ENCODE measurements at places on chromosomes 6 and 20.

GRCh38 chr6:170232186-170233002 is 58.5 kb downstream of the DLL1 start:
- DNase-seq: no peak

DNA sequence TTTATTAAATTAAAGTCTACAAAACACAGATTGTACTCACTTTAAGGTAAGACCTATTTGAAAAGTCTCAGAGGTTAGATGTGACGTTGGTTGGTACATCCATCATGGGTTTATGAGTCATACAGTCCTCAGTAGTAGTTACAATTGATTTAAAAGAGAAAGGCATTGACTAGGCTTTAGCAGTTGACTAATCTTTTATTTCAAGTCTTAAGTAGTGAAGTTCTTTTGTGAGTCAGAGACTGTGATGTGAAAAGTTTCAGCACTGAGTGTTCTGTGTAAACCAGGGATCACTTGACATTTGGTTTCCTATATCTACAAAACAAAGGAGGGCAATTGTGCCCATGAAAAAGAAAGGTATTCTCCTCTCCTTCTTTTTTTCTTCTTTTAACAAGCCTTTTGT is 221.3 kb downstream of the GRIK2 start:
- DNase-seq: no peak

DNA sequence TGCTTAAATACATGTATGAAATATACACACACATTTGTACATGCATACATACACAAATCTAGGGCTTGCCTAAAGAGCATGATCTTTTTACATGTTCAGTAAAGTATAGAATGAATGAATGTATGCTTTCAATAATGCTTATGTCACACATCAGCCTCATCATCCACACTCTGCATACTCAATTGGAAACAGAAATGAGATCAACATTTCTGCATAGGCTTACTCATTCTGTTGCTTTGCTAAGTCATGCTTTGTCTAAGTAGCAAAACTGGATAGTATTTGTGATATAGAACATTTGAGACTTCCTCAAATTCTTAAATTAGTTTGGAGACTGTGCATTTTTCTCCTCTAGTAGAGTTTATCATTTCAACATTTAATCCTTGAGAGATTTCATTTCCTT is 343.3 kb downstream of the ADGRB3 start:
- no peak for DNase-seq

DNA sequence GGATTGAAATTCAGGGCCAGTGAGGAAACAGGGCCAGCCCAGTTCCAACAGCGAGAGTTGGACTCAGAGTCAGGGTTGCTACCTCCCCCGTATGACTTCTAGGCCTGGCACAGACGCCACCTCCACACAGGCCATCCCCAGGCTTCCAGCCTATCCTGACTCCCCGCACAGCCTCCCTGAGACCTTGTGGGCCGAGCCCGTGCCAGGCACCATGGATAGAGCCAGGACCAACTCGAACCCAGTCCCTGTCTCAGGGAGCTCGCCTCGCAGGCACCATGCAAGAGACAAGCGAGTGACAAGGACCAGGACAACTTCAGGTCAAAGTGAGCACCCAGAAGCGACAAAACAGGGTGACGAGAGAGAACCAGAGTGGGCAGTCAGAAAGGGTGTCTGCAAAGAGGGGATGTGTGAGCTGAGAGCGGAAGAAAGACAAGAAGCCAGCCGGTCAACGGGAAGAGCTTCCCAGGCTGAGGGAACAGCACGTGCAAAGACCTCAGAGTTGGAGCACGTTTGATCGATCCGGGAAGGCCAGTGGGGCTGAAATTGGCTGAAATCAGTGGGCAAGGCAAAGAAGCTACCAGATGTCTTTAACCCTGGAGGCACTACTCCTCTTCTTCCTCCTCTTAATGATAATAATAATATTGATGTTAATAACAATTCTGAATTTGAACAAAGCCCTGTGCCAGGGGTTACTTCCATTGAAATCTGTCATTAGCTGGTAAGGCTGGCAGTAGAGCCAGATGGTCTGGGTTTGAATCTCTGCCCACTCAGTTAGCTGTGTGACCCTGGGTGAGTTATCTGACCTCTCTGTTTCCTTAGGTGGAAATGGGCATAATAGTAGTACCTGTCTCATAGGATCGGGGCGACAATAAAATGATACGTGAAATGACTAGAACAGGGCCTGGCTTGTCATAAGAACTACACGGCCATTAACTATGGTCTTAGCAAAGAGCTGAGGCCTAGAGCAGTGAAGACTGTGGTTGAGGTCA is 45.0 kb downstream of the KIAA1755 start:
- no peak for DNase-seq

DNA sequence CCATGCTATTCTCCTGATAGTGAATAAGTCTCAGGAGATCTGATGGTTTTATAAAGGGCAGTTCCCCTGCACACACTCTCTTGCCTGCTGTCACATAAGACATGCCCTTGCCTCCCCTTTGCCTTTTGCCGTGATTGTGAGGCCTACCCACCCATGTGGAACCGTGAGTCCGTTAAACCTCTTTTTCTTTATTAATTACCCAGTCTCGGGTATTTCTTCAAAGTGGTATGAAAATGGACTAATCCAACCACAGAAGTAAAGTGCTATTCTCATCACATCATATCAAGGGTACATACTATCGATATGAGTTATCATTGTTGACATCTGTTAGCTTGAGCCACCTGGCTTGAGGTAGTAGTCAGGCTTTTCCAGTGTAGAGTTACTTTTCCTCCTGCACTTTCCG is 2.3 kb downstream of the MANBAL start:
- no peak for DNase-seq

DNA sequence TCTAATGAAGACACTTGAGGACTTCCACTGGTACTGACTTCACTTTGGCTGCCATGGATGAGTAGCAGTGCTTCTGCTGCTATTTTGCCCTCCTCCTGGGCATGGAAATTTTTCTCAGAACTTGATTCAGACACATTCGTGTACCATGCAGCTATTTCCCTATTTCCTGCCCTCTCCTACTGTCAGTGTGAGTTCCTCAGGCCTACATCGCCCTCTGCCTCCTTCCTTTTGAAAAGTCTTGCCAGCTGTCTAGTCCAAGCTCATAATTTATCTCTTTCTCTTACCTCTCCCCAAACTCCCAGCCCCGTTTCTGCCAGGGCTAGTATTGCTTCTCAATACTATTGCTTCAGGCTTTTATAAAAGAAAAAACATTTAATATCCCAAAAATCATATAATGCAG is 470.2 kb downstream of the ADGRB3 start:
- DNase-seq: no peak

DNA sequence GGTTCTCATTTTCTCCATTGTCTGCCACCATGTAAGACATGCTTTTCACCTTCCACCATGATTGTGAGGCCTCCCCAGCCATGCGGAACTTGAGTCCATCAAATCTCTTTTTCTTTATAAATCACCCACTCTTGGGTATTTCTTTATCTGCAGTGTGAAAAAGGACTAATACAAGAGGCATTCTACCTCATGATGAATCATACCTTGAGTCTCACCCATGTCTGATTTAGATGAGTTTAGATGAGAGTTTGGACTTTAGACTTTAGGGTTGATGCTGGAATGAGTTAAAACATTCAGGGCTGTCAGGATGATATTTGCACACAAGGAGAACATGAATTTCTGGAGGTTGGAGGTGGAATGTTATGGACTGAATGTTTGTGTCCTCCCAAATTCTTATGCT is 545.6 kb downstream of the C6orf118 start:
- DNase-seq: no peak

- no peak for DNase-seq
Measured at GRCh38 chr6:2086326-2086965, 159.0 kb downstream of the GMDS start.

GRCh38 chr6:38806271-38806670 is 91.2 kb downstream of the DNAH8 start:
- no peak for DNase-seq
